Lung (tissue), 17 donors: ENCODE measurements at places on chromosomes 12 and 14. TPM values are rescaled to one million over a fixed set of nuclear protein-coding genes. Genes with fewer than 3 reads are reported as not detected.

SCNN1A gene
- 122 TPM for total RNA-seq

MAP1LC3B2 gene
- not detected for total RNA-seq

AVPR1A gene
- 1.1 TPM for total RNA-seq

SMAGP gene
- 9.7 TPM for total RNA-seq

DEGS2 gene
- total RNA-seq, result 5.2 TPM

SMOC1 gene
- total RNA-seq, result 1.9 TPM

ZC3H10 gene
- total RNA-seq, result 2.5 TPM

DBX2 gene
- not detected for total RNA-seq

DNA sequence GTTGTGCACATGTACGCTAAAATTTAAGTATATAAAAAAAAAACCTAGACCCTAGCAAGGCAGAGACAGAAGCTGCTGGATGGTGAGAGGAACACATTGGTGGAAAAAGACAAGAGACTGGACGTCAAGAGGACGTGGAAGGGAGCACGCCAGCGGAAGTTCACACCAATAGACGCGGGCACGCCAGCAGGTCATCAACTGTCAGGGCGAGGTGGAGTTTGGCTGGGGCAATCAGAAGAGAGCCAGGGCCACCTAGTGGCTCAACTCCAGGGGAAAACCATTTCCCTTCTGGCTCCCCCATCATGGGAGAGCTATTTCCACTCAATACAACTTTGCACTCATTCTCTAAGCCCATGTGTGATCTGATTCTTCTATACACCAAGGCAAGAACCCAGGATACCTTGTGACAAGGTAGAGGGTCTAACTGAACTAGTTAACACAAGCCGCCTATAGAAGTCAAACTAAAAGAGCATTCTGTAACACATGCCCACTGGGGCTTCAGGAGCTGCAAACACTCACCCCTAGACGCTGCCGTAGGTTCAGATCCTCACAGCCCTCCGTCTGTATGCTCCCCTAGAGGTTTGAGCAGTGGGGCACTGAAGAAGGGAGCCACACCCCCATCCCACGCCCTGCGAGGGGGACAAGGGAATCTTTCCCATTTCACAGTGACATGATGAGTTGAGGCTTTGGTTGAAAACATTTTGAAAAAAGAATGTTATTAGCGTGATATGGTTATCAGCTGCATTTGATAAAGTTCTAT lies 702.7 kb downstream of the TMTC2 start:
- H3K4me1 ChIP-seq, result peaks cover 22% of the 10 kb centered on the region
- H3K36me3 ChIP-seq, result no peaks in the 10 kb centered on the region

GRCh38 chr14:72544615-72545387 lies 349.1 kb downstream of the DPF3 start:
- peak; percentile 63 for DNase-seq
- no peaks in the 10 kb centered on the region for H3K4me1 ChIP-seq
- H3K36me3 ChIP-seq, result no peaks in the 10 kb centered on the region
- no peak overlapping the region for H3K27ac ChIP-seq
- no peak overlapping the region for H3K4me3 ChIP-seq
- H3K27me3 ChIP-seq, result no peaks in the 10 kb centered on the region

GRCh38 chr14:100825713-100826331 lies at the start of gene MEG3:
Gene MEG3, plus strand, starts transcription at chr14:100826118.
- H3K27ac ChIP-seq, result no peak within 1 kb of the TSS
- no peaks in the 10 kb centered on the region for H3K36me3 ChIP-seq
- no peaks in the 10 kb centered on the region for H3K27me3 ChIP-seq
- peak; percentile 90 for DNase-seq
- H3K4me3 ChIP-seq, result no peak within 1 kb of the TSS

DNA sequence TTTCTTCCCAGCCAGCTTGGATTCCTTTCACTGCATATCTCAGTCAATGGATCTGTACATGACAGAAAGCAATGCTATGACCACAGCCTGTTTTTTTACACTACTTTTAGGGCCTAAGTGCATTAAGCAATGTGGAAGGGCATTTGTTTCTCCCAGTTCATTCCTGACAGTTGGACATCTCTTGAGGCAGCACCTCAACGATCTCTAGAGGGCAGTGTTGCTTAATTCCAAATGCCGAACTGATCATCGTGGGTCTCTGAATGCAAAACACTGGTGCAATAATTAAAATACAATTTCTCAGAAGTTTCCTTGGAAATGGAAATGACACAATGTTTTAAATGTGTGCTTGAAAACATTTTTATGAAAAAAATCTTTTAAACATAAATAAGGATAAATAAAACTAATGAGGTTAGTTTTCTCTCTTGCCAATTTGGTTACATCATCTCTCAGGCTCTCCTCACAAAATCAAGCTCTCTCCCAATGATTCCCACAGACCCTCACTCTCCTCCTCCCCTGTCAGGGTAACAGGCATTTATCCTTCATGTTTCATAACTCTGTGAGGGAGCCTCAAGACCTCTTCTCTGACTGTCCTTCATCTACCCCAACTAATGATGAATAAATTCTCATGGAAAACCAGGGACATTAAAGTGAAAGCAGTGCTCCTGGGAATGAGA lies 192.4 kb upstream of the SLC16A7 start:
- no peak overlapping the region for H3K4me3 ChIP-seq
- no peaks in the 10 kb centered on the region for H3K36me3 ChIP-seq
- no peak overlapping the region for H3K27ac ChIP-seq
- peak; percentile 64 for DNase-seq
- H3K27me3 ChIP-seq, result no peaks in the 10 kb centered on the region

DNA sequence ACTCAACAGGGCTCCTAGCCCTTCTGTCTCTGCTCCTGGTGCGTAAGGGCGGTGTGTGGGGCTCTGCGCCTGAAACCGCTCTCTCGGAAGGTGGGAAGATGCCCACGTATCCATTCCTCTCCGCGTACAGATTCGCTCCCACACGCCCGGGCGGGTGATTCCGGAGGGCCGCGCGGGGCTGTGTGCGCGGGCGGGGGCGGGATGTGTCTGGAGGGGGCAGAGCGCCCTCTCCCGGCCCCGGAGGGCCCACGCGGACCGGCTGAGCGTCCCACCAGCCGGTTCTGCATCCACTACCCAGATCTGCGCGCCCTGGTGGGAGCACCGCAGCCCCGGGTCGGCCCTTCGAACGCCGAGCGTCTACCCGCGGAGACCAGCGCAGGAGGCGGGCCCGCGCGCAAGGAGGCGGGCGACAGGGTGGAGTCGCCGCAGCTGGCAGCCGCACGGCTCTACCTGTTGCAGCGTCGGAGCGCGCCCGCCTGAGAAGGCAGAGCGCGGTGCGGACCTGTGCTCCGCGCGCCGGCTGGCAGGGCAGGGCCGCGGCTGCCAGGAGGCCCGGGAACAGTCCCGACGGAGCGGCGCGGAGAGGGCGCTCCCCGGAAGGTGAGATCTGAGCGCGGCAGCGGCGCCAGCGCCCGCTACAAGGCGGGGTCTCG lies 1.4 kb upstream of the KCNK13 start:
- peaks cover 62% of the 10 kb centered on the region for H3K27me3 ChIP-seq
- peak; percentile 38 for DNase-seq
- no peak overlapping the region for H3K27ac ChIP-seq
- H3K36me3 ChIP-seq, result no peaks in the 10 kb centered on the region

GRCh38 chr12:98645572-98646067 lies 530 bp downstream of the APAF1 start:
- no peaks in the 10 kb centered on the region for H3K4me1 ChIP-seq
- DNase-seq, result peak; percentile 46
- H3K36me3 ChIP-seq, result peaks cover 10% of the 10 kb centered on the region
- H3K4me3 ChIP-seq, result peak overlapping the region; percentile 70
- H3K27me3 ChIP-seq, result no peaks in the 10 kb centered on the region
- peak overlapping the region; percentile 93 for H3K27ac ChIP-seq

GRCh38 chr12:132167611-132168310 lies 23.5 kb downstream of the NOC4L start:
- no peaks in the 10 kb centered on the region for H3K36me3 ChIP-seq
- no peak overlapping the region for H3K27ac ChIP-seq
- no peak for DNase-seq
- peaks cover 9% of the 10 kb centered on the region for H3K27me3 ChIP-seq
- H3K4me3 ChIP-seq, result no peak overlapping the region

- H3K4me3 ChIP-seq, result no peak overlapping the region
- no peaks in the 10 kb centered on the region for H3K4me1 ChIP-seq
- DNase-seq, result no peak
- no peaks in the 10 kb centered on the region for H3K27me3 ChIP-seq
- H3K27ac ChIP-seq, result no peak overlapping the region
- H3K36me3 ChIP-seq, result peaks cover 17% of the 10 kb centered on the region
These were observed 6.7 kb downstream of the BTBD6 start for GRCh38 chr14:105255021-105255507.

- no peak overlapping the region for H3K4me3 ChIP-seq
- no peaks in the 10 kb centered on the region for H3K4me1 ChIP-seq
- DNase-seq, result no peak
- no peaks in the 10 kb centered on the region for H3K27me3 ChIP-seq
- H3K36me3 ChIP-seq, result peaks cover 4% of the 10 kb centered on the region
These were observed 20.2 kb downstream of the CEP170B start for GRCh38 chr14:104885031-104885972.

DNA sequence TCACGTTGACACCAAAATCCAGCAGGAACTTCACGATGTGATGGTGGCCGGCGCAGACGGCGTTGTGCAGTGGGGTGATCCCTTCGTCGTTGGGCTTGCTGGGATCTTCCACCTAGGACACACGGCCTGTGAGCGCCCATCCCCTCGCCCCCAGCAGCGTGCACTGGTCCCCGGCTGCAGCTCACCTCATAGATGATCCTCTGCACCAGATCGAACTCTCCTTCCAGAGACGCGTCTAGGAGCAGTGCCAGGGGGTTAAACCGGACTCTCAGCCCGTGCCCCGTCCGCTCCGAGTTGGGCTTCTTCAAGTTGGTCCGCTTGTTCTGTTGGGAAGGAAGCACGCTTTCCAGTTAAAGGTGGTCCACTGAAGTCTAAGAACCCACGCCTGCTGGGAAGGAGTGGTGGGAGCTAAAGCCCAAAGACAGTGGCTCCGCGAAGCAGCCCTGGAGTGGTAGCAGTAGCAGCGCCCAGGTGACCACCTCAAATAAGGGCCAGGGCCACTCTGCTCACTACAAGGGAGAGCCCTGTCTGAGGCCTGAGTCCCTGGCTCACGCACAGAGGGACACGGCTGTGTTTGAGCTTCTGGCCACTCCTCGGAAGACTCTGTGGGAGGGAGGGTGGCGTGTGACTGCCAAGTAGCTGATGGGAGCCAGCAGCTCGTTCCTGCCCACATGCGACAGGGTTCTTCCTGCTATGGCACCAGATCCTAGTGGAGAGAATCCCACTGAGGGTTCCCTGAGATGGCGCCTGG lies 23.3 kb downstream of the ZFYVE21 start:
- H3K27ac ChIP-seq, result no peak overlapping the region
- peaks cover 54% of the 10 kb centered on the region for H3K36me3 ChIP-seq
- DNase-seq, result no peak
- no peak overlapping the region for H3K4me3 ChIP-seq
- peaks cover 3% of the 10 kb centered on the region for H3K4me1 ChIP-seq
- H3K27me3 ChIP-seq, result no peaks in the 10 kb centered on the region

GRCh38 chr14:73272393-73272792 lies 35.1 kb downstream of the PAPLN start:
- peaks cover 5% of the 10 kb centered on the region for H3K36me3 ChIP-seq
- H3K4me3 ChIP-seq, result no peak overlapping the region
- no peaks in the 10 kb centered on the region for H3K4me1 ChIP-seq
- no peak for DNase-seq

DNA sequence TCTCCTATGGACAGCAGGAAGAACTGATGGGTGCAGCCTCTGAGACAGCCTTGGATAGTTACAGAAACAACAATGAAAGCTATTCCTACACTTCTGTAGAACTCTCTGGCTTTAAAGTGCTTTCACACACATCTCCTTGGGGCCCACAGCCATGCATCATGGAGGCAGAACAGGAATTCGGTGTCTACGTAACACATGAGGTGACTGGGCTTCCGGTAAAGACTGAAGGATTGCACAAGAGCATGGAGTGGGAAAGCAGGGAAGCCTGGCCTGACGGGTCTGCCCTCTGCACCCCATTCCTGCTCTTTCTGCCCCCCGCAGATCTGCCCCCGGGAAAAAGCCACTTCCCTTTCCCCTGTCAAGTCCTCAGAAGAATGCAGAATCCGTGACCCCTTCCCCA lies 82.6 kb downstream of the VWF start:
- no peak overlapping the region for H3K27ac ChIP-seq
- no peak for DNase-seq
- no peaks in the 10 kb centered on the region for H3K36me3 ChIP-seq
- H3K4me1 ChIP-seq, result peaks cover 2% of the 10 kb centered on the region
- H3K27me3 ChIP-seq, result no peaks in the 10 kb centered on the region

DNA sequence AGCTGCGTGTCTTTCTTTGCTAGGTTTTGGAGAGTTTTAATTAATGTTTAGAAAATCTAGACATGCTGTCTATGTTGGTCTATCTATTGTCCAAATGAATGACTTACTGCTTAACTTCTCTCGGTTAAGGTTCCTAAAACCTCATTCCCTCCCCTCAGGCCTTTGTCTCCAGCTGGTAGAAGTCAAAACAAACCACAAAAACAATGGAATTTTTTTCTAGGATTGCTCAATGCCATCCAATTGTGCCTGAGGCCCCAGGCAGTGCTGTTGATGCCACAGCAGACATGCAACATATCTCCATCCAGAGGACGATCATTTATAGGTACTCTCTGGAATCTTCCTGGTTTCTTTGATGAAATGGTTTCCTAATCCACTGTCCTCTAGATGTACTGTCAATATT lies 448.2 kb upstream of the TBX3 start:
- no peak for DNase-seq
- H3K36me3 ChIP-seq, result no peaks in the 10 kb centered on the region
- H3K4me1 ChIP-seq, result peaks cover 14% of the 10 kb centered on the region
- H3K27me3 ChIP-seq, result no peaks in the 10 kb centered on the region

DNA sequence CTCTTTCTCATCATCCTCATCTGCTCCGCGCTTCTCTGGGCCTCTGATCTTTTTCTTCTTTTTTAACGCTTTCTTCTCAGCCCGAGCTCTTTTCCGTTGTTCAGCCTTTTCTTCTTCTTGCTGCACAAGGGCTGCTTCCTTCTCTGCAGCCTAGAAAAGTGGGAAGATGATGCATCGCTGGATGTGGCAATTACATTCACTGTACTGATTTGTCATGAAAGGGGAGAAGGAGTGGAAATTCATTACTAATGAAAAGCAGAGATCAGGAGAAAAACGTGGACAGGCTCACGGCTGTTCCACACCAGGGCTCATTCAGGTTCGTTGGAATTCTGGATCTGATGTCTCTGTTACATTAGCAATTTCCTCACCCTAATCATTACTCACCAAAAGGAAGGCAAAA lies 15.1 kb downstream of the FICD start:
- no peak overlapping the region for H3K27ac ChIP-seq
- no peaks in the 10 kb centered on the region for H3K27me3 ChIP-seq
- peaks cover 57% of the 10 kb centered on the region for H3K36me3 ChIP-seq
- H3K4me1 ChIP-seq, result no peaks in the 10 kb centered on the region

GRCh38 chr14:98298481-98299244 lies 973.3 kb downstream of the BCL11B start:
- no peak overlapping the region for H3K27ac ChIP-seq
- no peak for DNase-seq
- no peaks in the 10 kb centered on the region for H3K36me3 ChIP-seq

- no peak for DNase-seq
- H3K4me3 ChIP-seq, result no peak overlapping the region
- peaks cover 53% of the 10 kb centered on the region for H3K4me1 ChIP-seq
- peak overlapping the region; percentile 37 for H3K27ac ChIP-seq
These were observed 106.7 kb downstream of the PPP2R5E start for GRCh38 chr14:63436286-63437098.

GRCh38 chr14:103131580-103131979 lies 8.3 kb downstream of the TNFAIP2 start:
- peaks cover 8% of the 10 kb centered on the region for H3K4me1 ChIP-seq
- no peak overlapping the region for H3K4me3 ChIP-seq
- no peak overlapping the region for H3K27ac ChIP-seq
- no peaks in the 10 kb centered on the region for H3K27me3 ChIP-seq
